Cardiac septum (tissue), 1 donor: ENCODE measurements at places on chromosomes 6 and 20.
A peak's percentile ranks its signal among the peaks of the same experiment; 100 is the strongest.

- DNase-seq: peak; percentile 95
Measured at GRCh38 chr6:21593412-21593926, at the start of gene SOX4. Gene SOX4, plus strand, starts transcription at chr6:21593751. Its CDS starts 784 bp downstream, at chr6:21594535.

GRCh38 chr20:44746367-44747165 is 901 bp downstream of the KCNK15 start:
- no peak for DNase-seq

- no peak for DNase-seq
Measured at GRCh38 chr6:79186564-79186963, 47.9 kb downstream of the HMGN3 start.

DNA sequence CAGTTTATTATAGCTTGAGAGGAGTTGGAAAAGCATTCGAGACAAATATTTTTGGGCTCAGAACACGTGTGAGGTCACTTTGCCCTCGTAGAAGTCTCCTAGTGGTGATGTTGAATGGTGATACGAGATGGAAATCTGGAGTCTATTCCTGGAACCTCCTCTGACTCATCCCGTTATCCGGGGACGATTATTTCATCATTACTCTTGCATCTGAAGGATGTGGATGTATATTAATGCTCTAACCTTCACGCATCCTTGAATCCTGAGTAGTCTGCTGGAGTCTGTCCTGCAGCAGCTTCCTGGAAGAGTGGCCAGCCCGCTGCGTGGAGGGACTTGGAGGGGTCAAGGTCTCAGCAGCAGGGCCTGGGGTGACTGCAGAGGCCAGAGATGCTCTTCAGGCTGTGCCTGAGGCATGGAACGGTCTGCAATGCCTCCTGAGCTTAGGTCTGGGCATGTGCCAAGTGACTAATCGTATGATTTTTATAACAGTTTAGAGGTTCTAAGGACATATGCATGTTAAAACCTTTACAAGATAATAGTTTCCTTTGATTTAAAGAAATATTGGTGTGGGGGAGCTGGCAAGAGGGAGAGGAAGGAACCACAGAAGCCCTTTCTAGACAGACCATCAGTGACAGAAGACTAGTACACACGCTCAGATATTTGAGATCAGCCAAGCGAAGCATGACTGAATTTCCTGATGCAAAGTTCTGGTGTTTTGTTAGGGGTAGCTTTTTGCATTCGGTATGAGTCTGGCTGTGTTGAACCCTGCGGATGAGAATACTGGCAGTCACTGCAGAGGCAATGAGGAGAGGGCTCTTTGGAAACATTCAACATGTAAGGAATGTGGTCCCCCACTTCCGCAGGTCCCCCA is 400.2 kb downstream of the QKI start:
- DNase-seq: no peak

GRCh38 chr6:168015482-168016175 is 18.2 kb downstream of the KIF25 start:
- DNase-seq: peak; percentile 57

GRCh38 chr20:10362674-10363073 is 71.3 kb downstream of the MKKS start:
- DNase-seq: no peak

GRCh38 chr6:70398783-70399728 is 14.3 kb upstream of the FAM135A start:
- no peak for DNase-seq

GRCh38 chr6:73302339-73302738 is 39.3 kb upstream of the KHDC1 start:
- DNase-seq: no peak

DNA sequence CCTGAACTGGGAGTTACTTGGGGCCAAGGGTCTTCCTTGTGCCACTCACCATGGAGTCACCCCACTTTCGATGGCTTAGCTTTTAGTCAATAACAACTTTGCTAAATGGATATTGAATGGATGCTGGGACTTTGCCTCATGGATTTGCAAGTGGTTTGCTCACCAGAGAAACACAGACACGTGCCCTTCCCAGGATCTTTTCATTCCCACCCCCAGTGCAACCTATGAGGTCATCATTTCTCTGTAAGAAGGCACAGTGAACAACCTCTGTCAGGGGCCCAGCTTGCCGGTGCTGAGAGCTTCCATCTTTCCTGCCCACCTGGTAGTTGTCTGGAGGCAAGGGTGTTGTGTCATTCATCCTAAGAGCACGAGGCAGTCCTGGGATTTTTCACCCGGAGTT is 256.8 kb upstream of the PMEPA1 start:
- no peak for DNase-seq

DNA sequence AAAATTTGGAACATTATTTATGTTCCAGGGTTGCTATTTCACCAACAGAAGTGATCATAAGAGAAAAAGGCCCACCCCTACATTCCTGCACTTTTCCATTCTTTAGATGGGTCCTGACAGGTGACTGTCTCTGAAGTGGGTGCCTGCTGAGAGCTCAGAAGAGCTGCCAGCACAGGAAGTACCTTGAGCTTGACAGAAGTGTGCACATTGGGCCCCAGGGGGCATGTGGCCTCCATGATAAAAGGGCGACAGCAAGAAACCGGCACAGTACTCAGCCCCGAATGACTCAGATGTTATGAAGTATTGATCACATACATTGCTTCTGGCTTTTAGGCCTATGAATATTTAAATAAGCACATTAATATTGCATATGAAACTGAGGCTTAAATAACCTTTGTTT is 150.4 kb downstream of the PCSK2 start:
- DNase-seq: no peak

GRCh38 chr20:62219992-62220665 is at the start of gene HRH3:
Gene HRH3, minus strand, starts transcription at chr20:62220278. Its CDS starts 308 bp downstream, at chr20:62219970.
- DNase-seq: no peak

DNA sequence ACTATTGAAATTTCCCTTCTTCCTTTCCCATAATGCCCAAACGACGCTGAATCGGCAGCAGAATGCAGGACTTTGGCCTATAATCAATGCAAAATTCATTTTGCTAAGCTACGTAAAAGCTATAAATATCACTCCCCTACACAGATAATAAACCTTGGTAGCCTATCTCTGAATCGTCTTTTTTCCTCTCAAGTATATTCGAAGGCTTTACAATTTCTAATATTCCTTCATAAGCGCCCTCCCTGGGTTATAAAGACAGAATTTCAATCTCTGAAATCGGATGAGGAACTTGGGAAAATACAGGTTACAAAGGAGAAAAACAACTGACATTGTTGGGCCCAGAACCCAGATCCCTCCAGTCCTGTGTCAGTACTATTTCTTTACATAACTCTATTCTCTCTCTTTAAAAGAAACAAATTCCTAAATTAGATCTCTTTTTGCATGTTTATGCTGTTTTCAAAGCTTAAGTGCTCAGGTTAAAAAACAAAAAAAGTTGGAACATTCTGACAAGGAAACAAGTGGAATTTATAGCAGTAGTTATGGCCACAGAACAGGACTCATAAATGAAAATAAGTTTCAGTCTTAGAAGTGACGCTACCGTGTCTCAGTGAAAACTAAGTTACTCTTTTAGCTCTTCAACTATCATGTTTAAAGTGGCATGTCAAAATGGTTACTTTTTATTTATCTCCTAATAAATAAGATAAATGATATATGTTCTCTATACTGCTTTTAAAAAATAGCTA is 84.5 kb downstream of the SESN1 start:
- DNase-seq: no peak

DNA sequence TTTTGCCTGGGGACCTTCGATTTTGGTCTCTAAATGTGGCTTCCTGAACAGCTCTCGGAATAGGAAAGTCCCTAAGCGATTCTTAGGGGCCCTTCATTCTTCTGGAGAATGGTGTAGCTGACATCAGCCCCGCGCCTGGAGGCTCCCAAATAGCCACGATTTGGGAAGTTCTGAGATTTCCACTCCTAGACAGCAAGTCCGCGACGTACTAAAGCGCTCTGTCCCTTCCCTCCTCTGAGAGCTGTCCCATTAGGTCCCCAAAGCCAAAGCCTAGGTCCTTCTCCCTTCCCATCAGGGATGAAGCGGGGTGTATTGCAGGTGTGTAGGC is 756 bp downstream of the MOXD1 start:
- no peak for DNase-seq

GRCh38 chr20:35539756-35540212 is 2.1 kb upstream of the ERGIC3 start:
- DNase-seq: no peak

GRCh38 chr6:84776392-84776791 is 12.0 kb upstream of the TBX18 start:
- DNase-seq: no peak

- DNase-seq: peak; percentile 87
Measured at GRCh38 chr20:36573103-36573797, at the start of gene TGIF2. Gene TGIF2, plus strand, starts transcription at chr20:36573597. Its CDS starts 5,178 bp downstream, at chr20:36578775.

GRCh38 chr20:45405571-45406259 is 2.4 kb upstream of the DBNDD2 start:
- DNase-seq: no peak

GRCh38 chr6:169589699-169590257 is 112.1 kb downstream of the WDR27 start:
- no peak for DNase-seq

- DNase-seq: no peak
Measured at GRCh38 chr6:21533678-21534077, 59.9 kb upstream of the SOX4 start.

DNA sequence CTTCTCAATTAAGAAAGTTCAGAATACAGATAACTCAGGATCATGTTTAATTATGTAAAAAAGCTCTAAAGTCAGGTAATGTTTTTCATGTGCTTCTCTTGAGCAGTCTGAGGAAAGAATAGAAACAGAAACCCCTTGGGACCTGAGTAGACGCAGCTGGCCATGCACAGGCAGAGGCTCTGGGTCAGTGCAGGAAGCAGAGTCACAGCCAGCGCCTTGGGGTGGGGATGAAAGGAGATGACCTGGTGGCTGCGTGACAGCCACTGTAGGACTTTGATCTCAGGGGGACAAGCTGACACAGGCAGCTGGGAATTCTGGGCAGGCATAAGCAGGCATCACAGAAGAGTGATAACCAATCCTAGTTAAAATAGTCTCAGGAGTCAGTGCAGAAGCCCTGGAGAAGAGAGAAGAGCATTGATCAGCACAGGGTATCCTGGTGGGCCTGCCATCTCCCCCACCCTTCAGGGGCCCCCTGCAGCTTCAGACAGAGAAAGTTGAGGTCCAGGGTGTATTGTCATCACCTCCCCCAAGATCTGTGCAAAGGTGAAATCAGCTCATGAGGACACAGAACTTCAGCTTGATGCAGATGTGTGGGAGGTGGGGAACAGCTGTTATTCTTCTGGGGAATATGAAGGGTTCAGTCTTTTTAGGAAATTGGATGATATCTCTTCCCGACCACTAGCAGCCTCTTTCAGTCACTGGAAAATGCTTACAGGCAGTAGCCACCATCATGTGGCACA is 6.4 kb downstream of the HLA-DQB1 start:
- no peak for DNase-seq

- DNase-seq: no peak
Measured at GRCh38 chr6:23953976-23954375, 172.0 kb upstream of the NRSN1 start.

- DNase-seq: no peak
Measured at GRCh38 chr6:16183187-16183664, 54.3 kb downstream of the MYLIP start.

GRCh38 chr20:15927893-15928650 is 645.2 kb downstream of the KIF16B start:
- no peak for DNase-seq

DNA sequence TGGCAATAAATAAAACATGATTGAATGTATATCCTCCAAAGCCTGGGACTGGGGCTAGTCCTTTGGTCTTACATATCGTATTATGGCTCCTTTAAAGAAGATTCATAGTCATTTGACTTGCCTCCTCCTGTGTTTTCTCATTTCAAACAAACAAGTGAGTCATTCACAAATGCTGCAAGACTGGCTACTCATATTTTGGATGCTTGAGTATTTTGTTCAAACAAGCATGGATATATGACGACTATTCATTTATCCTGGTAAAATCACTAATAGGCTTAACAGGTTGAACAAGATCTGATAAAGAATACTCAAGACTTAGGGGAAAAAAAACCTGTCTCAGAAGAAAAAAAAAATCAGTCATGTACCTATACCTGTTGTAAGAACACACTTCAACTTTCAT is 111.1 kb upstream of the CCDC28A start:
- DNase-seq: no peak

GRCh38 chr6:3402310-3403237 is 54.3 kb downstream of the SLC22A23 start:
- DNase-seq: no peak

DNA sequence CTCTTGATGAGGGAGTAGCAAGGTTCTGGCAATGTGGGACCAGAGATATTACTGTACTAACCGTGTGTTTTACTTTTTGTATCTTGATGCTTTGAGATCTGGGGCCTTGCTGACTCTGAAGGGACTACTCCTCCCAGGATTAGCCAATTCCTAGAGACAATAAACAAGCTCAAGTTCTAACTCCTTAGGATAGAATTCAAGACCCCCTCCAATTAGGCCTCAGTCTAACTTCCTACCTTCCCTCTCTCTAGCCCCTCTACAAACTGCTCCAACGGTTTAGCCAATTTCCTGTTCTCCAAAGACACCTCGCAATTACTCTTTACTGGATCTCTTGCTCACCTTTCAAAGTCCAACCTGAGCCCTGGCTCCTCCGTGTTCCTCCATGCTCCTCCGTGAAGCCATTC is 158.7 kb upstream of the JARID2 start:
- no peak for DNase-seq

DNA sequence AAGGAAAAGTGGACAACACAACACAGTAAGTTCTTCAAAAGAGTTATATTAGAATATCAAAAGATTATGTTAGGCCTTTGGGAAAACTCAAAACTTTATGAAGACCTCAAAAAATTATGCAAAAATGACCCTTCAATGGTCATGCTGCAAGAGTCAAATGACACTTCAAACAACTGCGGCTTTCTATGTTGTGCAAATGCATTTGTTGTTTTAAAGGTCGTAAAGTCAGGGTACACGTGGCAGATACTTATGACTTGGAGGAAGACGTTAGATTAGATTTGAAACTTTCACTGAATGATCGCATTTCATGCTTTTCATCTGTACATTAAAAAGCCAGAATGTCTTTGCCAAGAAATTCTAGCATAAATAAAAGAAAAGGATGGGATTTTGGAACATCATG is 31.4 kb downstream of the BCAS1 start:
- no peak for DNase-seq

- DNase-seq: no peak
Measured at GRCh38 chr6:72987301-72987700, 238.0 kb downstream of the KHDC1L start.

- DNase-seq: no peak
Measured at GRCh38 chr20:4041748-4042411, 26.5 kb upstream of the RNF24 start.

- DNase-seq: no peak
Measured at GRCh38 chr6:159197251-159197650, 28.1 kb downstream of the FNDC1 start.

- no peak for DNase-seq
Measured at GRCh38 chr6:70119218-70119835, 183.6 kb downstream of the COL9A1 start.
